ENCODE measurements at places on chromosomes 1 and 21.

GRCh38 chr1:24222793-24223192, 35.7 kb upstream of the IFNLR1 start:
- no peak for DNase-seq

GRCh38 chr1:215269955-215270354, 187.4 kb downstream of the KCNK2 start:
- no peak for DNase-seq

GRCh38 chr1:157910270-157910669, 68.7 kb upstream of the CD5L start:
- no peak for DNase-seq

- DNase-seq, result peak; percentile 36
Measured at GRCh38 chr1:91603409-91603808, 102.8 kb downstream of the CDC7 start.

- DNase-seq, result no peak
Measured at GRCh38 chr1:39080269-39080826, 54.2 kb downstream of the NDUFS5 start.

GRCh38 chr1:98110674-98111073, 189.8 kb upstream of the DPYD start:
- no peak for DNase-seq

DNA sequence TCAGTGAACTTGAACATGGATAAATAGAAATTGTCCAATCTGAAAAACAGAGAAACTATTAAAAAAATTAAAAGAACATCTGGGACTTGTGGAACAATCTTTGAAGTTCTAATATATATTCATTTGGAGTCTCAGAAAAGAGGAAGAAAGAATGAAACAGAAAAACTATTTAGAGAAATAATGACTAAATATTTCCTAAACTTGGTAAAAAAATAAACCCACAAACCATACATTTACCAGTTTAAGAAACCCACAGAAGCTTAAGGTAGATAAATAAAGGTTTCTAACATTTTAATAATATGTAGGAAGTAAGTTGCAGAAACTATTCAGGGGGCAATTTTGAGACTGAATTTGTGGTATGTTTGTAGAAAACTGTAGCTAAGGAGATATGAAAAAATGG, 437.8 kb downstream of the PTBP2 start:
- DNase-seq, result no peak

GRCh38 chr1:154741741-154742495, 128.2 kb downstream of the KCNN3 start:
- no peak for DNase-seq

GRCh38 chr1:241770115-241770514, 77.9 kb upstream of the EXO1 start:
- DNase-seq, result no peak

GRCh38 chr1:228953207-228953606, 217.9 kb downstream of the RHOU start:
- no peak for DNase-seq

- no peak for DNase-seq
Measured at GRCh38 chr1:116553386-116554115, 17.3 kb downstream of the CD58 start.

DNA sequence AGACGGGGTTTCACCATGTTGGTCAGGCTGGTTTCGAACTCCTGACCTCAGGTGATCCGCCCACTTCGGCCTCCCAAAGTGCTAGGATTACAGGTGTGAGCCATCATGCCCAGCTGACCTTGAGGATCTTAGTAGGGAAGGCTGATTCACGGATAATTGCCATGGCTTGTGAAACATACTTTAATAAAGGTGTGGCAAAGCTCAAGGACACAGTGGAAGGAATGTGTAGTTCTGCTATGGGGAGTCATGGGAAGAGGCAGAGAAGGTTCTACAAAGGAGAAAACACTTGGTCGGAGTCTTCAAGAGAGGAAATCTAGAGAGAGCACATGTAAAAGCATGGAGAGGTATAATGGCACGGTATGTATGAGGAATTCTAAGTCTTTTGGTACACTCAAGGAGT, 12.7 kb upstream of the PTCH2 start:
- DNase-seq, result no peak

DNA sequence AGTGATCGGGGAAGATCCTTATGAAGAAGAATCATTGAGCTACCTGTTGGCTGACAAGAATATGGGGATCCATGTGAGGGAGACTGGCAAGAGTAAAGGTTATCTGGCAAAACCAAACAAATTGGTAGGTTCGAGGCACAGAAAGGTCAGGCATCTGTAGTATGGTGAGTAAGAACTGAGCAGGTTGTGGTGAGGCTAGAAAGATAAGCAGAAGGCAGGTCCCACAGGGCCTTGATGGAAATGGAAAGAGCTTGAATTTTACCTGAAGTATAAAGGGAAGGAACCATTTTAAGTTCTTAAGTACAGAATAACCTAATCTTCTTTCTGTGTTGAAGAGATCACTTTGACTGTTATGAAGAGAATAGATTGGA, 11.1 kb downstream of the PTPRC start:
- DNase-seq, result peak; percentile 80

DNA sequence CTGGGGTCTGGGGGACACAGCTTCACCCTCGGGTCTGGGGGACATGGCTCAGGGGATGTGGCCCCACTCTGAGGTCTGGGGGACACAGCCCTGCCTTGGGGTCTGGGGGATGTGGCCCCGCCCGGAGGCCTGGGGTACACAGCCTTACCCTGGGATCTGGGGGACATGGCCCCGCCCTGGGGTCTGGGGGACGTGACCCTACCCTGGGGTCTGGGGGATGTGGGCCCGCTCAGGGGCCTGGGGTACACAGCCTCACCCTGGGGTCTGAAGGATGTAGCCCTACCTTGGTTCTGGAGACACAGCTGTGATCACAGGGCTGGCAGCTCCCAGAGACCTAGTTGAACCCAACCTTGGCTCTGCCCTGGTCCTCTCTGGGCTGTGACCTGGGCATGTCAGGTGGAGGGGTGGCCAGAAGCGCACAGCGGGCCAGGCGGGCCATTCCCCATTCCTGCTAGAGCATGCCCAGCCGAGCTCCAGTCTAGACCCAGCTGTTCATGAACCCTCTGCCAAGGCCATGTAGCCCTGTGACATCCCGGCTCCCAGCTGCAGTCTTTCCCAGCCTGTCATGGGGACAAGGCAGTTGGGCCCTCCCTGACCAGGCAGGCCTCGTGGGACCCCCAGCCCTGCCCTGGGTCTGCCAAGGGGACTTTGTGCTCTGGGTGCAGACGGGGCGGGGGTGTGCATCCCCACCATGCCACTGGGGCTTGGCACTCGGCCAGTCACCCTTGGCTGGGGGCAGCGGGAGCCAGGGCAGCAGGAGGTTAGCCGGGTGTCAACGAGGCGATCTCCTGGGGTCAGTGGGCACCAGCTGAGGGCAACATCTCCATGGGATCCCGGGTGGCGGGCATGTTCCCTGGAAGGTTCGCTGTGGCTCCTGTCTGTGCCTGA, 43.9 kb downstream of the WNT9A start:
- DNase-seq, result no peak

DNA sequence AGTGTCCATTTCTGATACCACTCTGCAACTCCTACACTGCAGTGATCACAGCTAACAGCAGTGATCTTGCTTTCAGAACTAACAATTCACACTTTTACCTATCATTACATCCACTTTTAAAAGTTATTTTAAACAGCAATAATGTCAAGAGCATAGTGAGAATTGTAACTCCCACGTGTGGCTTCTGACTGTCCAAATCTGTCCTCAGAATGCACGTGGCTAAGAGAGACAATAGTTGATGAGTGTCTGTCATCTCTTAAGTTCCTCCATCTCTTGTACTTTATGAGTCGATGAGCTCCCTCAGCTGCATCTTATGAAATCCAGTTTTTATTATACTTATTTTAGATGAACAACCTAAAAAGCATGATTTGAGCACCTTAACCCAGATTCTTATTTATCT, 16.5 kb upstream of the CFHR5 start:
- no peak for DNase-seq

DNA sequence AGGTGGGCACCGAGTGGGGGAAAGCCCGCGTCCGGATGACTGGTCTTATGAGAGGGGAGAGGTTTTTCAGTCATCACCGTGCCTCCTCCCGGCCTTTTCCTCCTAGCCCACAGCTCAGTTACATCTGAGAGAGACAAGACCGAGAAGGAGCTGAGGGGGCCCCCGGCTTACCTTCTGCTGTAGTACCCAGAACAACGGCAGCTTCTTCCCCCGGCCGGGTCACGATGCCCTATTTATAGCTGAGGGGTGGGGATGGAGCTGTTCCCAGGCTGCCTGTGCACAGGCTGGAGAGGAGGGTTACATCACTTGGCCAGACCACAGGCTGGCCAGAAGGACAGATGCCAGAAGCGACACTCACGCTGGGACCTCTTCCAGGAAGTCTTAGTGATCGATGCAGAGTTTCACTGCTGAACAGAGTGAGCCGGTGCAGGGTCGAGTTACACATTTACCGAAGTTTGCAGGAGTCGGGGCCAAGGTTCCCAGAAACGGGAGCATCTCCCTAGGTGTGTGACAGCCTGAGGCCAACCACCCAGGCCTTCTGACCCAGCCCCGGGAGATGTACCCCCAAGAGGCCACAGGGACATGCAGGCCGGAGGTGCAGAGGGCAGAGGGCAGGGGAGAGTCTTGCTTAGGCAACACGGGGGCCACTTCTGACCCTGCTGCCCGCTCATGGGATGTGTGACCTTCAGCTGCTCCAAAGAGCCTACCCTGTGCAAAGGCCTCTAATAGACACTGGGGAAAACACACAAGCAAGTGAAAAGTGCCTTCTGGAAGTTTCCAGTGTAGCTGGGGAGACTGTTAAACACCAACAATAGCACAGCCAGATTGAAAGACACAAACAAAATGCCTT, at the start of gene AGT:
TSS of gene AGT (minus strand) at position 208 of the 850 bp plus-strand sequence. CDS start 3,299 bp downstream, outside the sequence.
- no peak for DNase-seq

- peak; percentile 55 for DNase-seq
Measured at GRCh38 chr1:27521336-27521831, 31.4 kb upstream of the WASF2 start.

GRCh38 chr1:160081261-160081936, at the start of gene KCNJ9:
Gene KCNJ9 (plus strand): TSS chr1:160081538. CDS start chr1:160084031, 2,493 bp downstream.
- DNase-seq, result no peak

GRCh38 chr21:45169682-45170081, 95.3 kb downstream of the ADARB1 start:
- no peak for DNase-seq

GRCh38 chr1:222829868-222830267, 15.0 kb downstream of the DISP1 start:
- DNase-seq, result no peak

DNA sequence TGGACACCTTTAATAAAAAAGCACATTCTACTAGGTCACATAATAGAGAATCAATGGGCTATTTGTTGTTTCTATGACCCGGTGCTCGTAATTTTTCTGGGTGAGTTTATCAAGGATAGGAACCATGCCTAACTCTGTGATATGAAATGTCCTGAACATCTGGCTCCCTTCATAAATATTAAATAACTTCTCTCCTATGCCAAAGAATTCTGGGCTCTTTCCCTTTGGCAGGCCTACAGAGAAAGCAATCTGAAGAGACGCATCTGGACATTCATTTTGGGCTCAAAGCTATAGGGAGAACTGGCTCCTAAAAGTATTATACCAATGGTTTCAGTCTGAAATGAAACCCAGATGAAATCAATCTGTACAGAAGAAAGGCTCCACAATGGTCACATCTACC, 38.8 kb upstream of the ANGPTL7 start:
- no peak for DNase-seq

GRCh38 chr1:2404142-2404889, 8.0 kb downstream of the PEX10 start:
- no peak for DNase-seq

DNA sequence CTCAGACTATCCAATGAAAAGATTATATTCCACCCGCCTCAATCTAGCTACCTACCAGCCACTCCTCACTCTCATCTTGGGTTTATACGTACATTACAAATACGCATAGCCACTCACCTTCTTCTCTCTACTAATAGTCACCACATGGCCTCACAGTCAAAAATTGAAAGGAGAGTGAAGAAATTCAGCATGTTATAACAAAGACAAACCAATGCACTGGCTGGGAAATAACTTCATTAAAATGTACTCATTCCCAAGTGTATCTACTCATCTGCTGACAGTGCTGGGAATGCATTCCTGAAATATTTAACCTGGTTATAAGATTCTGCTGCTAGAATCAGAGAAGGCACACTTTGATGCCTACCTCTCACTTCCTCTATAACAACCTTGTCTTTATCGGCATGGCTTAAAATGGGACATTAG, 6.5 kb downstream of the ZNF644 start:
- no peak for DNase-seq

DNA sequence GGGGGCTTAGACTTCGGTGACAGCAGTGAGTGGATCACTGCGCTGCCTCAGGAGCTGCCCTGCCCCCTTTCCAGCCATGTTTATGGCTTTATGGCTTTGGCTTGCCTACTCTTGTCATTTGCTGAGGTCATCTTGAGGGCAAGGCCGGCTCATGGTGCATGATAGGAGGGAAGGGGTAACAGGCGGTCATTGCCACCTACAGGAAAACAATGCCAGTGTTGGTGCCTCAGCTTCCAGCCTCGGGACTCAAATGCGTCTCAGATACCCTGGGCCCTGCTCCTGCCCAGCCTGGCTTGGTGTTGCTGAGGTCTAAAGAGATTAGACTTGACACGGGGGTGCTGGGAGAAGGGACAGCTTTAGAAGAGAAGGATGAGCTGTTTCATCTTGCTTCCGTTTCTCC, 14.5 kb downstream of the KDF1 start:
- DNase-seq, result no peak

DNA sequence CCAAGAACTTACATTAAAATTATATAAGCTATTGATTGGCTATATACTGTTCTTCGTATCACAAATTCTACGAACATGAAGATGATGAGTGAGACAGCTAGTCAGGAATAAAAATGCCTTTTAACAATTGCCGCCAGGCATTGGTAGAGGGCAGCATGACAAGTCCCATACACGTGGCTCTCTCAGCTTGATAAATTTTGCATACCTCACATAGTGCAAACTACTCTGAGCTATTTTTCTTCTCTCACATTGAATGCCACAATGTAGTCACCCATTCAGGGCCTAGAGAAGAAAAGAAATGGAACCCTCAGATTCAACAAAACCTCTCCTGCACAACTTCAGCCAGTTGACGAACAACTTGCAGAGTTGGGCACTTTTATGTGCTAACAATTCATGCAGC, 27.0 kb upstream of the FMO2 start:
- DNase-seq, result no peak

DNA sequence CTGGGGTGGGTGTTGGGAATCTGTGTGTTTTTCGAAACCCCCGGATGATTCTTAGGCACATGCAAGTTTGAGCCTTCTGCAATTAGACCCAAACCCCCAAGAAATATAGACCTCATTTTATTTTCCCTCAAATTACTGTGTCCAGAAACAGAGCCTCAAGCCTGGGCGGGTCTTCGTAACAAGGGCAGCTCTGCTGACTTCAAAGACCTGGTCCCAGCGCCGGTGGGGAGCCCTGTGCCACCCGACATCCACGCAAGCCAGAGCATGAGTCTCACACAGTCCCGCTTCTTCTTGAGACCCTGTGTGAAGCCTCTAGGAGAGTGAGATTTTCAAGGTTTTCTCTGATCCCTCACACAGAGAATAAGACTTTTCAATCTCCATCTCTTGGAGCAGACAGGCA, 397.3 kb downstream of the RPS6KC1 start:
- no peak for DNase-seq

All from activated CD4-positive, alpha-beta T cell treated with anti-CD3 and anti-CD28 coated beads, Interleukin-2, Interleukin-6, amounts not matched to agents 100 ng/mL and 50 ng/mL, durations not matched to agents 16 hours and 8 hours (primary cell).